ENCODE measurements at places on chromosomes 2 and 18.

- DNase-seq = no peak
Observed at GRCh38 chr2:136015699-136016098, 30.3 kb upstream of the DARS1 start.

GRCh38 chr2:164023896-164024295 is 288.1 kb upstream of the FIGN start:
- no peak for DNase-seq

GRCh38 chr2:20649576-20649975 is 1.3 kb downstream of the HS1BP3 start:
- DNase-seq = no peak

DNA sequence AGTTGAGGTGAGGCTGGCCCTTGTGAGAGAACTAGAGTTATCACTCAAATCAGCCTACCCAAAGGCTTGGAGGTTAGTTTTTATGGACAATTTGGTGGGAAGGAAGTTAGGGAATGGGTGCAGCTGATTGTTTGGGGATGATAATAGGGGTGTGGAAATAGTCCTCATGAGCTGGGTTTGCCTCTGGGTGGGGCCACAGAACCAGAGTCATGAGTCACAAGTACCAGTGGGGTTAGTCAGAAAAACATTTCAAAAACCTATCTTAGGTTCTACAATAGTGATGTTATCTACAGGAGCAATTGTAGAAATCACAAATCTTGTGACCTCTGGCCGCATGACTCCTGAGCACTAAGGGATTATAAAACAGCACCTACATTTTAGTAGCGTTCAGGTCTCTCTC is 630.1 kb upstream of the PIK3C3 start:
- no peak for DNase-seq

GRCh38 chr18:33802955-33803354 is 224.9 kb downstream of the ASXL3 start:
- no peak for DNase-seq

DNA sequence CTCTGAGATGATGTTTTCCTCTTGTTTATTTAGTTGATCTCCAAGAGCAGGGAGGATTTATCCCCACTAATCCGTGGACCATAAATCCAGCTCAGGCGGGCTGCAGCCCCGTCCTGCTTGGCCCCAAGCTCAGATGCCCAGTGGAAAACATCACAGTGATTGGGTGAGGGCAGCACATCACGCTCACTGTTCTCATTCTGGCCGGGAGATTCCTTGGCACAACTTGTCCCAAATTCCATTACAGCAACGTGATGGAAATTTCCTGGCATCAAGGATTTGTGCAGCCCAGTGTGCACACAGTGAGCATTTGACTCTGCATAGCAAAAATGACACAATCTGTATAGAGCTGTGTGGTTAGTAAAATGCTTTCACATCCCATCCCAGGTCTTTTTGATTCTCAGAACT is 96.8 kb downstream of the VAPA start:
- DNase-seq = no peak

GRCh38 chr2:206260188-206261012 is 14.1 kb upstream of the ZDBF2 start:
- DNase-seq = no peak

DNA sequence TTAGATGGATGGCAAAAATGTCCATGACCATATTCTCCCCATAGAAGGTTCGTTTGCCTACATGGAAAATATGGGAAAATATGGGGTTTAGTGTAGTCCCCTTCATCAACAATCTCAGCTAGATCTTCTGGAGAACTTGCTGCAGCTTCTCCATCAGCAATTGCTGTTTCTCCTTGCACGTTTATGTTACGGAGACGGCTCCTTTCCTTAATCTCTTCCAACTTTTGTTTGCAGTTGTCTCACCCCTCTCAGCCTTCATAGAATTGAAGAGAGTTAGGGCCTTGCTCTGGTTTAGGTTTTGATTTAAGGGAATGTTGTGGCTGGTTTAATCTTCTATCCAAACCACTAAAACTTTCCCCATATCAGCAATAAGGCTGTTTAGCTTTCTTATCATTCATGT is 28.9 kb downstream of the MYCN start:
- DNase-seq = no peak

GRCh38 chr2:182717416-182717815 is 1.4 kb downstream of the DNAJC10 start:
- DNase-seq = no peak

DNA sequence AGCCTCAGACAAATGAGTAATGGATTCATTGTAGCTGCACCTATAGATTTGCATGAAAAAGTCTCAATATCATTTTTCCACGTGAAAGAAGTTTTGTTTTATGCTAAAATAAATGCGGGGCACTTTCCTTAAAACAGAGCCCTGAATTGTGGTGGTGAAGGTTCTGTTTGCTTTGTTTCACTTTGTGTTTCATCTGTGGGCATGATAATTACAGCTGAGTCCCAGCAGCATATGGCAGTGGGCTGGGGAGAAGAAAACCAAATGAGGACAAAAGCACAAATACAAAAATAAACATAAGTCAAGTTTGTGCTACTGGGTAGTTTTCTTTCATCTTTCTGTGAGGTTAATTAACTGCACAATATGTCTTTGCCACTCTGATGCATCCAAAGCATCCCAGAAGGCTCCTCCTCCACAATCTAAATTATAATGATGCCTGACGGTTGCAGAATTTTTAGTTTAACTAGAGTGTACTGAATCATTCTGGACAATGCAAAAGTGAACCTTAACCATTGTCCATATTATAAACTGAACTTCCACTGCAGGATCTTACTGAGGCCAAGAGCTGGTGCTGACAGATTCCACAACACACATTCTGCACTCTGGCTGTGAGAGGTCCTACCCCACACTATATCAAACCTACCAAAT is 97.6 kb downstream of the DSC3 start:
- DNase-seq = no peak

DNA sequence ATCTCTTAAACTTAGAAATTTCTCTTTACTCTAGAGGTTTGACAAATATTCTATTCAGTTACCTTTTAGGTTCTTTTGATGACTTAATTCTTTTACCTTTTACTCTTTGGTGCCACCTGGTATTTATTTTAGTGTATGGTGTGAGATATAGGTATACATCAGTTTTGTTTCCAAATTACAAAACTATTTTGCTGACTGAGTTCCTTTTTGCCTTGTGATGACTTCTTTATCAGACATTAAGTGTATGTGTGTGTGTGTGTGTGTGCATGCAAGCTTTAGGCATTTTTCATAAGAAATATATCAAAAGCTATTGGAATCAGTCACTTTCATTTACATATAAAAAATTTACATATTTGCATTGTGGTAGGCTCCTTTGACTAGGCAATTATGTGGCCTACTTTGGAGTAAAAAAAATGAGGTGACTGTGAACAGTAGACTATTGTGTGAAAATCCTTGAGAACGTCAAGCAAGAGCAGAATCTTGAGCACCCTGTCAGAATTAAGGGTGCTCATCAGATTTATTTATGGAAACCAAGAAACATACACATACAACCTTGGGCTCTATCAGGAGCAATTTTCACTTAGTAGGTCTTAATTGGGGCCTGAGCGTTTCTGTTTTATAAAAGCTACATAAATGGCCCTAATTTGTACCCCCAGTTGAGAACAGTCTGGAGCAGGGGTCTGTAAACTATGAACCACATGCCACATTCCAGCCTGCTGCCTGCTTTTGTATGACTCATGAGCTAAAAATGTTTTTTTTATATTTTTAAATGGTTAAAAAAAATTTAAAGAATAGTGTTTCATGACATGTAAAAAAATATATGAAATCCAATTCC is 415.9 kb downstream of the SLC4A3 start:
- no peak for DNase-seq

- DNase-seq = no peak
Observed at GRCh38 chr2:235773188-235773928, 279.5 kb downstream of the AGAP1 start.

DNA sequence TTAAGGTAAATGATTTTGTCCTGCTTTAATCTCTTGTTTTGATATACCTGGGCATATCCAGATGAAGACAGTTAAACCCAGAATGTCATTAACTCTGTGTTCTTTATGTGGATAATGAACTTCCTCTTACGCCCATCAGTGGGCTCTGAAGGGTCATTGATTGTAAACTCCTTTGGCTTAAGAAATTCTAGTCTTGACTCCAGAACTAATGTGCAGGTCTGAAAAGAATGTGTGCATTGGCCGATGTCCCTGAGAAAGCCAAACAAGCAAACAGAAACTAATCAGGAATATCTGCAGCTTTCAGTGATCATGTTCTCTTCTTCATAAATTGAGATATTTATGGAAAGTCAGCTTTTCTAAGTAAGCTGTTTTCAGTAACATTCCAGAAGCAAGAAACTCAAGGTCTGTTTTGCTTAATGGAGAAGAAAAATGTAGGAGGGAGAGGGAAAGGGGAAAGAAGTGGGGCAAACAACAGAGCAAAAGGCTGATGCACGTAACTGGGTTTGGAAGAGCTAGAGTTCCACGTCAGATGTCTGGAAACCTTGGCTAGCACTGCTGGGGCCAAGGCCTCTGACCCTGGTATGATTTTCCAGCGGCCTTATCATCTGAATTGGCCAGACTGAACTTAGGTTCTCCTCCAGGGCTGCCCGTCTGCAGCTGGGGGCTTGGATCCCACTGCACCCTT is 61.3 kb upstream of the FHL2 start:
- DNase-seq = no peak

DNA sequence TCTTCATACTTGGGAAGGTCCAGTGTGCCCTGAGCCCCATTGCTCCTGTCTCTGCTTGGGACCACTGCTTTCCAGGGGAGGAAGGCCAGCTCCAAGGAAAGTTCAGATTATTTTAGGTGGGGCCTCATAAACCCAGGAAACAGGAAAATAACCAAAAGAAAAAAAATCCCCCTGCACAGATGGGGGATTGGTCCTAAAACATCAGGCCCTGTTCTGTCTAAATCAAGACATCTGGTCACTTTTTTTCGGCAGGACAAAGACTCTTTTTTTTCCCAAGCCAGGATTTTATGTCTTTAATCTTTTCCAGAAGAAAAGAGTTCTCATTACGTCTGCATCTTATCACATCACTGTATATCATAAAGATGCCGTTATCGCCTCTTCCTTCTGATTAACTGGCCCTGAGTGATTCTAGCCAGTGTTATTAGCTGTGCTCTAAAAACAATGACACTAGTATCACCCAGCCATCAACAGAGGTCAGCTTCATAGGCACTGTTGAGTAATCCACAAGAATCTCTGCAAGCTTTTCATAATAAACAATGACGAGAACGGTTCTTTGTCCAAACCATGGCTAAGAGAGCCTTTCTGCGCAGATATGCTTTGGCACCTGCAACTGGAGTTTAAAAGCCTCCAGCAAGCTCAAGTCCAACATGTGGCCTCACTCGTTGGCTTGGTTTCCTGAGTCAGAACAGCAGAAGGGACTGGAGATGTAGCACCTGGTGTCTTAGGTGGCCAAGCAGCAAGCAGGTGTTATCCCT is 138.2 kb downstream of the VAPA start:
- DNase-seq = no peak

- no peak for DNase-seq
Observed at GRCh38 chr2:187093771-187094412, 244.9 kb upstream of the ZSWIM2 start.

- no peak for DNase-seq
Observed at GRCh38 chr18:45026162-45026561, 345.5 kb downstream of the SETBP1 start.

- no peak for DNase-seq
Observed at GRCh38 chr18:60050821-60051220, 151.0 kb downstream of the PMAIP1 start.

DNA sequence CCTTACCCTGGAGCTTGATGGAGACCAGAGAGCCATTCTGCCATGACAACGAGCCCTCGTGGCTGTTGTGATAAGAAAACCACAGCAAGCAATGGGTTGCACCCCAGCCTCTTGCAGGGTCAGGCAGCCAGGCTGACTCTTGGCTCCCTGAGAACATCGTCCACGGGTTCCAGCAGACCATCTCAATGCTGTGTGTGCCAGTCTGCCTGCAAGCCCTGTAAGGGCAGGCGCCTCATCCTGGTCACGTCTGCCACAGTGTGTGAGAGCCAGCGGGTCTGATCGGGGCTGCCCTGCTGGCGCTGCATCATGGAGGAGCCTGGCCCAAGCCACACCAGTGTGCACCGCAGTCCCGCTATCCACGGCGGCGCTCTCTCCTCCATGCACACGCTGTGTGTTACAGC is 71.0 kb upstream of the MGAT4A start:
- no peak for DNase-seq

DNA sequence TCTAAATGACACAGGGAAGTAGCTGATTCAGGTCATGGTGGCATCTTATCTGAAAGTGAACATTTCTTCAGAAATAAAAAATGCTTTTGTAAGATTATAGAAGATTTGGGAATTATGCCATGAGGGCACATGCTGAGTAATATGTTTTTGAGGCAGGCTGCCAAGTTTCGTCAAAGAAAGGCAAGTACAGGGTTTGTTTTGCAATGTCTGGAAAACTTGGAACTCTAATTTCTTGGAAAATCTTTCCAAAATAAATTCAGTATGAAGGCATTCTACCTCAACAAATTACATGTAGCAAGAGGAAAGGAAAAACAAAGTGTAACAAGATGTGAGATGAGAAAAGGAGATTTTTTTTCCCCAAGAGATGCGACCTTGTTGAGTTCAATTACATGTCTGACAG is 167.7 kb downstream of the PLCL1 start:
- DNase-seq = no peak

GRCh38 chr2:219500135-219500534 is 1.4 kb downstream of the GMPPA start:
- DNase-seq = no peak

All from esophagus squamous epithelium (tissue), 5 donors.